GM23338 (cell line): ENCODE measurements at places on chromosomes 13 and 19.

DNA sequence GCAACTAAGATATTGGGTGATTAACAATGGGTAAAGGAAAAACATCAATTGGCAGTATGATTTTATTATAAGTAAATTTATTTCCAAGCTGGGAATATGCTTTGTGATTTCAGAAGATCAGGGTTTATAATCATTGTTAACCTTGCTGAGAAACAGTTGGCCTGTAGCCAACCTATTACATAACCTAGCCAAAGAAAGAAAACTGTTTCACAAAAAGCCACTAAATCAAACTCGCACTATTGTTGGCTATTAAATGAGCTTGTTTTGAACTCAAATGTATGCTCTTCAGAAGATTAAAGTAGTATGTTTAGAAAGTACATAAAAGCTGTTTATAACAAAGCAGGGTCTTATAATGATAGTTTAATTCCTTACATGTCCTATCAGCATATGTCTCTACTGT, 151.7 kb downstream of the LHFPL6 start:
- no peak for DNase-seq

DNA sequence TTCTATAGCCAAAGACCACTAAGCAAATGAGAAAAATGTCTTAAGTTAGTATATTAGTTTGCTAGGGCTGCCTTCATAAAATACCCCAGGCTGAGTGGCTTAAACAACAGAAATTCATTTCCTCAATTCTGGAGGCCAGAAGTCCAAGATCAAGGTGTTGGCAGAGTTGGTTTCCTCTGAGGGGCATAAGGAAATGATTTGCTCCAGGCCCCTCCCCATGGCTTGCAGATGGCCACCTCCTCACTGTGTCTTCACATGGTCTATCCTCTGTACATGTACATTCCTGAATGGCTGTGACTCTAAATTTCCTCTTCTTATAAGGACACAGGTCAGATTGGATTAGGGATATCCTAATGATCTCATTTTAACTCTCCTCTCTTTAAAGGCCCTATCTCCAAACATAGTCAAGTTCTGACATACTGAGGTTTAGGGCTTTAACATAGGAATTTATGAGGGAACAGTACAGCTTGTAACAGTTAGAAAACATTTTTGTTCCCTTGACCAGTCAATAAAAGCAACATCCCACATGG, 307.4 kb downstream of the DIAPH3 start:
- no peak for DNase-seq

DNA sequence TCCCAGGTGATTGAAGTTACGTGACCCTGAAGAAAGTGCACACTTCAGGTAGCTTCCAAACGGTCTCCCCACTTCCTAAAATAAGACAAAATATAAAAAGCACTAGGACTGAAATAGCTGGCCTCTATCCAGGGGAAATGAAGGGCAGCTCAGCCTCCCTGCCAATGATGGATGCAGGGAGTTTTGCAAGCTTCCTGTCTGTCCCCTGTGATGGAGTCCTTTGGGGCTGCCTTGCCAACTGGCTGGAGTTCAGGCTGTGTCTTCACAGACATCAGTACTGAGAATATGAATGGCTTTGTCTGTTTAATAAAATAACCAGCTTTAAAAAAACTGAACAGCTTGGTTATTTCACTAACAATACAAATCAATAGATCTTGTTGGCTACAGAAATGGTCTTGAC, 101.4 kb upstream of the GPR12 start:
- no peak for DNase-seq

DNA sequence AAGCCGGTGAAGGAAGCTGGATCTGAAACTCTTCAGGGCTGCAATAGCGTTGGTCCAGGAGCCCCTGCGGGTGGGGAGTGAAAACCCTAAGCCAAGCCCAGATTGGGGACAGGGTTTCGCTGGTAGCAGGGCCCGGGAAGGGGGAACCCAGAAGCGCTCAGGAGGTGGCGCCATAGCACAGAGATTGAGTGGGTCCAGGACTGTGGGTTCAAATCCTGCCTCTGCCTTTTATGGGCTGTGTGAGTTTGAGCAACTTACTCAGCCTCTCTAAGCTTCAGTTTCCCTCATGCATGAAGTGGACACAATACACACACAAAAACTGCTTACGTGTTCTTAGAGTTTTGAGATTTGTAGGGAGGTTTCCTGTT, 8.3 kb upstream of the SYCN start:
- DNase-seq = peak; percentile 88

DNA sequence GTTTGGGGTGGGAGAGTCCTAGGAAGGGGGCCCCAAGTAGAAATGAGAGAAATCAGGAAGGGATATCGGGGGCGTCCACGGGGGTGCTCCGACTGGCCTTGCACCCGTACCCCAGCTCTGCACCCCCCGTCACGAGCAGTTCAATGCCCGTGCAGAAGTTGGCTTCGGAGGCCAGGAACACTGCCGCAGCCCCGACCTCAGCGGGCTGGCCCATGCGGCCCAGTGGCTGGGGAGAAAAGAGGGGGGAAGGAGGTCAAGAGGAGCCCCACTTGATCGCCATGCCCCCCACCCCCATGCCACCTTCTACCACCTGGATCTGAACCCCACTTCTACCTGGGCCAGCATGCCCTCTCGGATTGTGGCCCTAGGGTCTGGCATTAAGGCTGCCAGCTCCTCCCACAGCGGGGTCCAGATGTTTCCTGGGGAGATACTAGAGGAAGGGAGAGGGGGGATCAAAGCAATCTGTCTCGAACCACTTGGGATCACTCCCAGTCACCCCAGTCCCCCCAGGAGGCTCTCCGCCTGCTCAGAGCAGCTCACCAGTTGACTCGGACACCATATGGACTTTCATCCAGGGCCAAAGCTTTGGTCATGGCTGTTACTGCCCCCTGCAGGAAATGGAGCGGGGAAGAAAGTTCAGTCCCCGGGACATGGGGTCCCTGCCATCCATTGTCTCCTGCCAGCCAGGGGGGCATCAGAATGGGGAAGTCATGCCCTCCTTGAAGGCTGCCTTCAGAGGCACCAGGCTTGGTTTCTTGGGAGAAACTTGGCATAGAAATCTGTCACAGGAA, 2.5 kb upstream of the BCAT2 start:
- DNase-seq = peak; percentile 69

DNA sequence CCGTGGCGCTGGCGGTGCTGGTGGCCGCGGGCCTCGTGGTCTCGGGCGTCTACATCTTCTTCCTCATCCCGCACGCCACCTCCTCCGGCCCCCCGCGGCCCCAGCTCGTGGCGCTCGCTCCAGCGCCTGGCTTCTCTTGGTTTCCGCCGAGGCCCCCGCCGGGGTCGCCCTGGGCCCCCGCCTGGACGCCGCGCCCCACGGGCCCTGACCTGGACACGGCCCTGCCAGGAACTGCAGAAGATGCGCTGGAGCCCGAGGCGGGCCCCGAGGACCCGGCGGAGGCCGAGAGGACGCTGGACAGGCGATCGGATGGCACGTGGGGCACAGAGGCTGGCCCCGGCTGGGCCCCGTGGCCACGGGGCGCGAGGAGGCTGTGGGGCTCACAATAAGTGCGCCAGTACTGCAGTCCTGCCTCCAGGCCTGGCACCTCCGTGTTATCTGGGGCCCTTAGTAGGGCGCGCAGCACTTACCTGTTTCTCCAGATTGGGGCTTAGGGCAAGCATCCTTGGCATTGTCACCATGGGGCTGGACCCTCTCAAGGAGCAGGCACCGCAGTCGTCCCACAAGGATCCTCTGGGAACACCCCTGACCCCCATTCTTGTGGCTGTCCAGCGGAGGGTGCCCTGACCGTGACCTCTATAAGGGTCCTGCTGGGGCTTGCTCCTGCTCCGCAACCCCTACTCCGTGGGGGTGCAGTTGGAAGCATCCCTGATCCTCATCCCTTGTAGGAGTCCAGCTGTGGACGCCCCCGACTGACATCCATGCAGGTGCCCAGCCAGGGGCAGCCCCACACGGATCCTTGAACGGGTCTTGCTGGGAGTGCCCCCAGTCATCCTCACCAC, 1.5 kb downstream of the RNF225 start:
- peak; percentile 17 for DNase-seq
